Lung microvascular endothelial cell (primary cell): ENCODE measurements at places on chromosomes 7 and 10. TPM values are rescaled to one million over a fixed set of nuclear protein-coding genes. Genes with fewer than 3 reads are reported as not detected.

Gene TMEM213
- not detected in 2 replicates for total RNA-seq

Gene MACROH2A2
- under 0.01 TPM in 1 of 2 replicates, not detected in the other for total RNA-seq

DNA sequence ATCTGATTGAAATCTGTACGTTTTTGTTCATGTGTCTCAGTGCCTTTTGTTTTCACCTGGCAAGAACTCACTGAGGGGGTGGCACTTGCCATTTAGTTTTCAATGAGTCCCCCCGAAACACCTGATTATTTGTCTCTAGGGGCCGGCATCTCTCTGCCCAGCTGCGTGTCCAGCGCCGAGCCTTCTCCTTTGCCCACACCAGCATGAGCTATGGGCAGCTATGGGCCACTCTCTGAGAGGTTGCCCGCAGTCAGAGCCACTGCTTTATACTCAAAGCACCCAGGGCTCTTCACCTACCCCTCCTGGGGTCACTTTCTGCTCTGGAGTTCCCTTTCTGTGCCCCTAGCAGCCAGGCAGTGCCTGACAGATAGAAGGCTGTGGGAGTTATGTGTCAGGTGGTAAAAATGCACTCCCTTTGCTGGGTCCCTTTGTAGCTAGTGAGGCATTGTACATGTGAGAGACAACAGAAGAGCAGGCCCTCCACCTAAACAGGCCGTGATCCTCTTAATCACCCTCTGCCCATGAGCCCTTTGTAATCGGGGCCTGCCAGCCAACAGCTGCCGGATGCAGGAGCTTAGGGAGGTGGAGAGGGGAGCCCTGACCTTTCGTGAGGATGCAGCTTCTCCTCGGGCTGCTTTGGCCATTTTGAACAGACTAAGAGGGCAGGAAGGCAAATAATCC is 133.1 kb upstream of the NPS start:
- no peak for DNase-seq

DNA sequence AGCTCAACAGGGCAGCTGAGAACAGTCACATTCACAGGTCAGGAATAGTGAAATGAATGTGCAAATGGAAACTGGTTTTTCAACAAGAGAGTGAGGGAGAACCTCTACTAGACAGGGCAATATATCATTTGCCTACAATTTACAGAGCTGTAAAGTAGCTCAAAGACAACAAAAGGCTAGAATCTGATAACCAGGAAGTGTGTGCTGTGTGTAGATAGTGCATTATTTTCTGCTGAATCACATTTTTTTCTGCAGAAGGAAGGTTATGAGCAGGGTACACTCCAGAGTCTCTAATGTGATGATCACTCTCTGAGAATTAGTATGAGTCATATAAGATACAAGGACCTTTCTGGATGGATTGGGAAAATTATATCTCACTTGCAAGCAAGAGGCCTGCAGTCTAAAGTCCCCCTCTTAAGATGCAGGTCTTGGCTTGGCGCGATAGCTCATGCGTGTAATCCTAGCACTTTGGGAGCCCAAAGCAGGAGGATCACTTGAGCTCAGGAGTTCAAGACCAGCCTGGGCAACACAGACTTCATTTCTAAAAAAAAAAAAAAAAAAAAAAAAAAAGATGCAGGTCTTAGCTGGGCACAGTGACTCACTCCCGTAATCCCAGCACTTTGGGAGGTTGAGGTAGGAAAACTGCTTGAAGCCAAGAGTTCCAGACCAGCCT is 59.9 kb upstream of the COBL start:
- DNase-seq: no peak

DNA sequence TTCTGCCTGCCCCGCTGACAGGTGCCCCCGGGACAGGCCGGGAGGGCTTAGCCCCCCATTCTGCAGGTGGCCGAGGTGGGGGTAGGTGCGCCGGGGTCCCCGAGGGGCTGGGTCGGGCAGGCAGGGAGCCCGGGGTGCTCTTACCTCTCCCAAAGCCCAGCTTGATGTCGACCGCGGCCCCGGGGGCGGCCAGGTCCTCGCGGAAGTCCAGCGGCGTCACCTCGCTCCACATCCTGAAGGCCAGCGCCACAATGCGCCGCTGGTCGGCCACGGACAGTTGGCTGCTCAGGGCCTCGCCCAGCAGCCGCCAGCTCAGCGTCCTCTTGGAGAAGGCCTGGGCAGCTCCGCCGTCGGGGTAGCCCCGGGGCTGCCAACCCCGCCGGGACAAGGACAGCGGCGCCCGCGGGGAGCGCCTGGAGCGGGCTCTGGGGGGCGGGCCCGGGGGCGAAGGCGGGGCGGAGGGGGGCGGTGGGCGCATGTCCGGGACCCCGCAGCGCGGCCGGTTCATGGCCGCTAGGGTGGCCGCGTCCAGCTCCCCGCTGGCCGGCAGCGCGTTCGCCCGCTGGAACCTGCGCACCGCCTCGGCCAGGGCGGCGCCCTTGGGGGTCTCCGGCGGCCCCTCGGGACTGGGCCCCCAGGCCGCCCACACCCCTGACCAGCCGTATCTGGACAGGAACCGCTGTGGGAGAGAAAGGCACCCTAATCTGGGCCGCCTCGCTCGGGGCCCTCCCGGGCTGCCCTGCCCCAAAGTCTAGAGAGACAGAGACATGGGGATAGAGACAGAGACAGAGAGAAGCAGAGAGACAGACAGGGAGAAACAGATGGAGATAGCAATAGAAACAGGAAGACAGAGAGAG is 1.7 kb downstream of the MMP21 start:
- DNase-seq: peak; percentile 47

DNA sequence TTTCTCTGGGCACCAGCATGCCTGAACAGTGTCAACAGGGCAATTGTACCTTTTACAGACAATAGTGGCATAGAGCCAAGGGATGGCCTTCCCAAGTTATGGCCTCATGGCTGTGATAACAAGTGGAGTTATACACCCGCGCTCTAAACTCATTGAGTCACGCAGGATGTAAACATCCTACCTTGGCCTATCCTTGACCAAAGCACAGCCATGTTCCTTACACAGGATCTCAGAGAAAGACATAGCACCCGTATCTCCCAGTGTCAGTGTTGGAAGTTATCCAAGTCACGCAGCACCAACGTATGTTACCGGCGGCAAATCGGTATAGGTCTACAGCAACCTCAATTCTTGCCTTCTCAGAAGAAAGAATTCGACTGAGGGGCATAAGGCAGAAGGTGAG is 1654.9 kb upstream of the LRRTM3 start:
- DNase-seq: no peak

DNA sequence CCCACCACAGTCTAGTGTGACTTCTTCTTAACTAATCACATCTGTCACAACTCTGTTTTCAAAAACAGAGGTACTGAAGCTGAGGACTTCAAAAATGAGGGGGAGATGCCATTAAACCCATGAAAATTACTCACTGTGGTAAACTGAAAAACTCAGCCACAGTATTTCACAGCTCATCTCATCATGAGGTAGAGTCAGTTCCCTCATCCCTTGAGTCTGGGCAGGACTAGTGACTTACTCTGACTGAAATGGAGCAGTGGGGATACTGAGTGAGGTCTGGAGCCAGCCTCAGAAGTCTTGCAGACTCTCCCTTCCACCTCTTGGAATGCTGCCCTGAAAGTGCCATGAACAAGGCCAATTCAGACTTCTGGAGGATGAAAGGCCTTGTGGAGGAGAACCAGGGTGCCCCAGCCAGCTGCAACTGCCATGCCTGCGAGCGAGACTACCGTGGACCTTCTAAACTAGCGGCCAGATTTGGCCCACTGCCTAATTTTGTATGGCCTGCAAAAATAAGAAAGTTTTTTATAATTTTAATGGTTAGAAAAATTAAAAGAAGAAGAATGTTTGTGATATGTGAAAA is 24.7 kb upstream of the ANKRD1 start:
- DNase-seq: no peak
